Stimulated activated CD4-positive, alpha-beta T cell treated with anti-CD3 and anti-CD28 coated beads, Interleukin-1b, Interleukin-23, amount 100 ng/mL, for 4 hours (primary cell): ENCODE measurements at places on chromosomes 6 and 20.

GRCh38 chr6:157108923-157109322 lies 214.4 kb downstream of the TMEM242 start:
- DNase-seq, result no peak

DNA sequence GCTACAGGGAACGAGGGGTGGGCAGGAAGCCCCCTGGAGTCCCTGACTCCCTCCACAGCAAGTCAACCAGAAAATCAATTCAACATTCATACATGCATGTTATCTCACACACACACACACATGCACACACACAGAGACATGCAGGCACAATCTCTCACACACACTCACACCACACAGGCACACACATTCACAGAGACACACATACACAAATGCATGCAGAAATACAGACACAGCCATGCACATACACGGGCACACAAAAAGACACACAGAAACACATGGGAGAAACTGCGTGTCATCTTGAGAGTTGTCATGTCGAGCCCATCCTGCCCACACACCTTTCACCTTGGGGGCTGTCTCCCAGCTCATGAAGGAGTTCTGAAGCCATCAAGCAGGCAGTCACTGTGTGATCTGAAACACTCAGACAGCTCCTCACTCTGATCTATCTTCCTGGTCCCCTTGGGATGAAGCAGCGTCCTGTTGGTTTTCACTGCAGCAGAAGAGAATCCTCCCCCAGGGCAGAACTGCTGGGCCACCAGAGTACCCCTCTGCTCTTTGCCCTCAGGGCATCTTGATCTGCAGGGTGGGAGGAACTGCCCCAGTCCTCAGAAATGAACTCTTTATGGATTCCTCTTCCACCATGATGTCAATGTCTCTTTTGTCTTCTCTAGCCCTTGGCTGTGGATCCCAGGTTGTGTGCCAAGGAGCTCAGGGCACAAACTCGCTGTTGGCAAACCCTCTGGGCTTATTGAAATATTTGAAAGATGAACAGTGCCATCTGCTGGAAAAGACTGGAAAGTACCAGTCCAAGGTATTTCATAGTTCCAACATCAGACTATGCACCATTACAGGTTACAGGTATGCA lies 8.8 kb downstream of the RAET1L start:
- peak; percentile 59 for DNase-seq

DNA sequence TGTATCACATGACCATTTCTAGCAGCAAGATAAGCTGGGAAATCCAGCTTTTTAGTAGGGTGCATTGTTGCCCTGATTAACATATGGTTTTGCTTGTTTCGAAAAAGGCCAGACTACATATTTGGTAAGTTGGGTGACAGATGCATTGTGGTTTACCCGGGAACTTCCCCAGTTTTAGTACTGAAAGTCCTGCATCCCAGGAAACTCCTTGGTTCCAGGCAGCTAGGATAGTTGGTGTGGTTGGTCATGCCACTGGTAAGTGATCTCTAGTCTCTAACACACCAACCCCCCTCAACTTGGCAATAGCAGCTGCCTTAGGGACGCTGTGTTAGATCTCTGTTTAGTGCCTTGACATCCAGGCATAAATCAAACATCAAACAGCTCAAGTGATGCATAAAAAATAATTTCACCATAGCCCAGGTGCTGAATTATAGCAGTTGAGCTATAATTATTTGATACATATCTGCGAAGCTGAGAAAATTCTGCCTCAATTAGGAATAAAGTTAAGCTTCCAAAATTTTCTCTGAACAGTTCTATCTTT lies 216.5 kb downstream of the TFAP2C start:
- no peak for DNase-seq

- DNase-seq, result no peak
Measured at GRCh38 chr6:122322824-122323223, 76.6 kb upstream of the HSF2 start.

GRCh38 chr20:25233016-25233772 lies 14.7 kb upstream of the PYGB start:
- no peak for DNase-seq

GRCh38 chr6:47655719-47656595 lies 42.4 kb upstream of the ADGRF4 start:
- peak; percentile 3 for DNase-seq

DNA sequence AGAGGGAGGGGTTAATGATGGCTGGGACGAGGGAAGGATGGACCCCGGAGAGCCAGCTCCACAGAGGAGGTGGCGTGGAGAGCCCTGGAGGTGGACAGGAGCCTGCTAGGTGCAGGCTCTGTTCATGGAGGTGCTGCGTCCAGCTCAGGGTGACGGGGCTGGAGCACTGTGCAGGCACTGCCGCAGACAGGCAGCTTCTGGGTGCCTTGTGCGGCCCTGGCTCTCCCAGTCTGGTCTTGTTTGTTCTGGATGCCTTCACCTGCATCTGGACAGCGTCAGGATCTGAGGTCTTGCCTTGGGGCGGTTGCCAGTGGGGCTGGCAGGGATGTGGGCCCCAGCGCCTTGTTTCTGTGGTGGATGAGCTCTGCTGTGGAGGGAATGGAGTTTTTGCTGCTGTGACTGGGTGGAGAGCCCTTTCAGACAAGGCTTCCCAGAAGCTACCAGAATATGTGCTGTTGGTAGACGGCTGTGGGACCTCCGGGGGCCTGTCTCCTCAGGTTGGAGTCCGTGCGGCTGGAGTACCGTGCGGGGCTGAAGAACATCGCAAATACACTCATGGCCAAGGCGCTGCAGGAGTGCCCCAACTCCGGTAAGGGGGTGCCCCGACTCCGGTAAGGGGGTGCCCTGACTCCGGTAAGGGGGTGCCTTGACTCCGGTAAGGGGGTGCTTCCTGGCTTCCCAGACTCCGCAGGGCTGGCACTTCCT lies 7.8 kb upstream of the C20orf204 start:
- no peak for DNase-seq

GRCh38 chr20:19543101-19543500 lies 215.0 kb upstream of the RIN2 start:
- DNase-seq, result no peak

DNA sequence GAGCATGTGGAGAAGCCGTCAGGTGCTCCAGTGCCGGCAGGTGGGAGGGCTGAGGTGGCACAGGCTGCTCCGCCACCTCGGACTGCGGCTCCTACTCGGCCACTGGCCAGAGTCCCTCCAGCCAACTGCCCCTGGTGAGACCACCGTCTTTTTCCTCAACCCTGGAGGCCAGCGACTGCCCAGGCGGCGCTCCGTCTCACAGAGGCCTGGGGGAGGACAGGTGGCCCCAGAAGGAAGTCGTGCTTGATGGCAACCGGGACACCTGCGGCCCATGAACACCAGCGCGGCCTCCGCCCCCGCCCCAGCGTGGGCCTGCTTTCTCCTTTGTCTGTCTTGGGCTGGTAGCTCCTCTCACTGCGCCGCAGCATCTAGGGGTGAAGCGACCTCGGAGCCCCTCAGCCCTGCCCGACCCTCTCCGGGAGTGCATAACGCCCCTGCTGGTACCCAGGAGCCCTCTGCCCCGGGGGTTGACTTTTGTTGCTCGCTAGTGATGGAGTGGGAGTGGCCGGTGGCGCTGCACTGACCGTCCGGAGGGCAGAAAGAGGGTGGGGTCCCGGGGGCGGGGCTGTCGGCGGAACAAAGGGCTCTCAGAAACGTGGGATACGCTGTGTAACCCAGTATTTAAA lies 706 bp upstream of the TUBB2B start:
- no peak for DNase-seq

GRCh38 chr6:42259286-42259685 lies 41.6 kb upstream of the MRPS10 start:
- no peak for DNase-seq

DNA sequence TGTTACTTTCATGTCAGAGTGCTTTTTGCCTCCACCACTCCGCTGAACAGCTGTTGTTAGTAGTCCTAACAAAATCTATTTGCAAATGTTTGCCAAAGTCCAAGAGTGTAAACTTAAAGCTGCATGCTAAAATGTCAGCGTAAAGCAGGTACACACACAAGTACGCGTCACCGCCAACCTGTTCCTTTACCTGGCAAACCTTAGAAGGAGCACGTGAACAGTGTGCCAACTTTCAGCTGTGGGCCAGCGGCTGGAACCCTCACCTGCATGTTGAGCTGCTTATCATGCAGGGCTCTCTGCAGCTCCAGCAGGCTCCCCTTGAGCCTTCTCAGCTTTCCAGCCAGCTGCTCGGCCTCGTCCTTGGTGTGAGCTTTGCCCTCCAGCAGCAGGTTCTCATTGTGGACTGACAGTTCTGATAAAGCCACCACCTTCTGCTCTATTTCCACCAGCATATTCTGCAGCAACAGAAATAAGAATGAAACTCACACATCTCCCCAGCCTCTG lies 359.3 kb downstream of the SYNE1 start:
- no peak for DNase-seq

DNA sequence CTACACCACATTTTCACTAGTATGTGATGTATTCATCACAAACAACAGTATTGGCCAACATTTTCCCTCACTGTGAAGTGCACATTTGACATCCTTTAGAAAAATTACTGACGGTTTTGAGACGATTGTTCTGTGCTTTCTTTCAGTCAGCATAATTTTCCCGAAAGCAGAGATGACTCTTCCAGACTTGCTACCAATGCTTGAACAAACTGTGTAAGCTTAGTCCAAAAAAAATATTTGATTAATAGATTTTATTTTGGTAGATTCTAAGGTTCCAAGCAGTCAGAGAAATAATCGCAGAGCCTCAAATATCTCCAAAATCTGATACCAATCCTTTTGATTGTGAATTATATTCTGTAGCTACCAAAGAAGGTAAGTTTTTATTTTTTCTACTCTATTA lies 151.1 kb upstream of the ESR1 start:
- DNase-seq, result no peak

DNA sequence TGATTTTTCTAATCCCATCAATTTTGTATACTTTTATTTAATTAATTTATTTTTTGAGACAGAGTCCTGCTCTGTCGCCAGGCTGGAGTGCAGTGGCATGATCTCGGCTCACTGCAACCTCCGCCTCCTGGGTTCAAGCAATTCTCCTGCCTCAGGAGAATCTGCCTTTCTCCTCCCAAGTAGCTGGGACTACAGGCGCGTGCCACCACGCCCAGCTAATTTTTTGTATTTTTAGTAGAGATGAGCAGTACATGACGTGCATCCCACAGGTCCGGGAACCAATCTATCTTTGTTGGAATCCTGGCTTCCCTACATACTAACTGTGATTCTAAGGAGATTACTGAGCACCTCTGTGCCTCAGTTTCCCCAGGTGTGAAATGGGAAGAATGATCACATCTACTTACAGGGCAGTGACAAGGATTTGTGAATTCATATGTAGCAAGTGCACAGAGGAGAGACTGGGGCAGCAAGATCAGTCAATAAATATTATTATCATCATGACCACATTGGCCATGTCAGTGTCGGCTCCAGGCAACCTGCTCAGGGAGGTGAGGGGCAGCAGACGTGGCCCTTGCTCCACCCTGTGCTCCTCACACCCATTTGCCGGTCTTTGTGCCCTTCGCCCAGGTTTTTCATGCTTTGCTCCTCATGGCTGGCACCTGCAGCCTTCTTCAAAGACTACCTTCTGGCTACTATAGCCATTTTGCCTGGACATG lies 22.1 kb downstream of the CYP24A1 start:
- DNase-seq, result no peak

DNA sequence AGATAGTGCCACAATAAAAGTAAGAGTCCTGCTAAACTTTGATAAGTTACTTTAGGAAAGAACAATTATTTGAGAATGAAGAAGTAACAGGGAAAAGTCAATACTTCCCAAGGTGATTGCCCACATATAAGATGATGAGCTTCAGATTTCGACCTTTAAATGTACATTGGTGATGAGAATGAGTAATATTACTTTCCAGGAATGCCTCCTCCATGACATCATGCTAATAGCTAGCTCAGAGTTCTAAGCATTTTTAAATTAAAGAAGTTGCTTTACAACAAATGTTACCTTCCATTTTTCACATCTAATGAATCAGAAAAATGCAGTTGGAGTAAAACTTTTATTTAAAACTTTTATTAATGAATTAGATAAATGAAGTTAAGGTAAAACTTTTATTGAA lies 22.5 kb upstream of the OPN5 start:
- DNase-seq, result no peak

DNA sequence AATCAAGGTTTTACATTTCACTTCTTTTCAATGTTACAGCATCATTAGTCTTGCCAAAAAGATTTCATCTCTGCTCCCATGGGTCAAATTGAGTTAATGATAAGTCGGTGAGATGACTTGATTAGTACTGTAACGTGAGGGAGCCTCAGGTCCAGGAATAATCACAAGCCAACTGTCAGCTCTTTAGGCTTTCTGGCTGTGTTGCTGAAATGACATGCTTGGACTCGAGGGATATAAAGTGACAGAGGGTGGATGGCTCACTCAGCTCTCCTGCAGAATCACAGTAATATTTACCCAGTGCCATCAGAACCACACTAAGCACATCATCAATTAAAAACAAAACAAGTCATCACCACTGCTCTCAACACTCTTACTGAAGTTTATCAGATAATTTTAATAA lies 196.2 kb upstream of the THEMIS start:
- DNase-seq, result no peak

GRCh38 chr20:48667889-48668413 lies 159.8 kb downstream of the PREX1 start:
- DNase-seq, result no peak

GRCh38 chr20:11429168-11429567 lies 488.5 kb upstream of the BTBD3 start:
- no peak for DNase-seq

- no peak for DNase-seq
Measured at GRCh38 chr6:116369964-116370759, 585 bp upstream of the DSE start.
